ENCODE measurements at places on chromosomes 5 and 9.

DNA sequence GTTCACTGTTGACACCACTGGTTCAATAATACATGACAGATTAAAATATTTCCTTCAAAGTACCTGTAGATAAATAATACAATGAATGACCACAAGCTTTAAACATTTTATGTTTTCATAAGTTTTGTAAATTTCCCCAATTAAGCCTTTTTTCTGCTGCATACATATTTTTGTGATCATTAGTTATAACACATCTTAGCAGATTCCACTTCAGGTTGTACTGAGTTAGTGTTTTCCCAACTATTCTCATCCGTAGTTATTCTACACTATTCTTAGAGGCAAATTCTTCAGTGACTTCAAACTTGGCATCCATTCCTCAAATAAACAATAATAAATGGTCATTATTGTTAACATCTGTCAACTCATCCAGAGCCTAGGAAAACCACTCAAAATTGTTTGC lies 100.9 kb downstream of the NRG2 start:
- no peak for DNase-seq

DNA sequence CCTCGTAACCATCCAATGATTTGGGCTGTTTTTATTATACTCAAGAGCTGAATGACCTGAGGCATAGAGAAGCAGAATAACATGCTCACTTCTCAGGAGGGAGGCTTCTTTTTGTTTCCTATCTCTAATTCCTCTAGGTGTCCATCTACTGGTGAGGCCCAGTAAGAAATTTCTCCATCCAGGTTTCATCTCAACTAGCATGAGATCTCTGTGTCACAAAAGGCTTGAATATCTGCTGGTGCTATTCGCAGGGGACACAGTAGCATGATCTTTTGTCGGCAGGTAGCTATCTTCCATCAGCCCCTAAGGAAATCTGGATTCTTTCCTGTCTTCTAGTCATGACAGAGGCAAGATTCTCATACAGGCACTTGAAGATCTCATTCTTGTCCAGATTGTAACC lies 8.9 kb downstream of the IFNE start:
- DNase-seq = no peak

GRCh38 chr5:75558221-75558620 lies 46.5 kb downstream of the POLK start:
- DNase-seq = no peak

DNA sequence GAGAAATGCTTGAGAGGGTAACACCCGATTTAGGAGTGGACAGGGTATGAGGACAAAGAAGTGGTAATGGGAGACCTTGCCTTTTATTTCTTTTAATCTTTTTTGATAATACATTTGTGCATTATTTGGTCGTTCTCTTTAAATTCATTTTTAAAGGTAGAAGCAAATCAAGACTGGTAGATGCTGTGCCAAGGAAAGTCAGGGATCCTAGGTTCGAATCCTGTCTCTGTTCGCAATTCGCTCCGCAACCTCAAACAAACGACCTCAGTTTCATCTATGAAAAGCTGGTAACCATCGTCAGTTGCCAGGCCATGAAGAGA lies 353 bp upstream of the TMED9 start:
- no peak for DNase-seq

- DNase-seq = no peak
Observed at GRCh38 chr5:148966348-148966747, 96.5 kb downstream of the SH3TC2 start.

DNA sequence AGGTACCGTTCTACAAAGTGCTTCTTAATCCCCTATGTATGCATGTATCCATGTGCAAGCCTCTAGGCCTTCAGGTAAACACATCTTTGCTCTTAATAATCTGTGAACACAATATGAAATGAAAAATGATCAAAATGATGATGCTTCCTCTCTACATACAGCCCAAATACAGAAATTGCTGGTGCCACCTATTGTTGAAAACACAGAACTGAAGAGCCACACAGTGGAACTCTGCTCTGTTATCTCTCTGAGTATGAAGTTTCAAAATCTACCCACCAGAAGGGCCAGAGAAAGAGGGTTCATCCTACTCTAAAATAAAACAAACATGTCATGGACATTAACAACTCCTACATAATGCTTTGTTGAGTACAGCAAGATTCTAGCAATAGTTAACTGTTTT lies 71.3 kb downstream of the GLIS3 start:
- DNase-seq = no peak

DNA sequence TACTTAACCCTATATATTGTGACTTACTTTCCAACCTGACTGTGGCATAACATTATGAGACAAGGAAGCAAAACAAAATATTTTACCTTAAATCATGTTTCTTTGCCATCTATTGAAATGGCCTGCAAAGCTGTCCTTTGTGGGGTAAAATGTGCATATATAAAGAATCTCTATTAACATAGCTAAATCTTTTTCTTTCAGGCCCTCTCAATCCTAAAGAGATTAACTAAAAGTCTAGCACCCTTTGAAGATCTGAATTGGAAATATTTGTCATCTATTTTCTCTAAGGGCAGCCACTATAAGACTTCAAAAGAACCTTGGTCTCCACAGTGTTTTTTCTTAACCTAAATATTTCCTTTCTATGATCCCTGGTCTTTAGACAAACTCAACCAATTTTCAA lies 5.0 kb upstream of the UNC13B start:
- no peak for DNase-seq

- DNase-seq = no peak
Observed at GRCh38 chr5:29001666-29002065, 1963.3 kb upstream of the CDH9 start.

- DNase-seq = no peak
Observed at GRCh38 chr5:126718236-126718868, 58.6 kb upstream of the LMNB1 start.

- no peak for DNase-seq
Observed at GRCh38 chr9:15755660-15756059, 202.8 kb downstream of the CCDC171 start.

Data from NCI-H187 (cell line).